ENCODE measurements at places on chromosomes 5 and 9.

DNA sequence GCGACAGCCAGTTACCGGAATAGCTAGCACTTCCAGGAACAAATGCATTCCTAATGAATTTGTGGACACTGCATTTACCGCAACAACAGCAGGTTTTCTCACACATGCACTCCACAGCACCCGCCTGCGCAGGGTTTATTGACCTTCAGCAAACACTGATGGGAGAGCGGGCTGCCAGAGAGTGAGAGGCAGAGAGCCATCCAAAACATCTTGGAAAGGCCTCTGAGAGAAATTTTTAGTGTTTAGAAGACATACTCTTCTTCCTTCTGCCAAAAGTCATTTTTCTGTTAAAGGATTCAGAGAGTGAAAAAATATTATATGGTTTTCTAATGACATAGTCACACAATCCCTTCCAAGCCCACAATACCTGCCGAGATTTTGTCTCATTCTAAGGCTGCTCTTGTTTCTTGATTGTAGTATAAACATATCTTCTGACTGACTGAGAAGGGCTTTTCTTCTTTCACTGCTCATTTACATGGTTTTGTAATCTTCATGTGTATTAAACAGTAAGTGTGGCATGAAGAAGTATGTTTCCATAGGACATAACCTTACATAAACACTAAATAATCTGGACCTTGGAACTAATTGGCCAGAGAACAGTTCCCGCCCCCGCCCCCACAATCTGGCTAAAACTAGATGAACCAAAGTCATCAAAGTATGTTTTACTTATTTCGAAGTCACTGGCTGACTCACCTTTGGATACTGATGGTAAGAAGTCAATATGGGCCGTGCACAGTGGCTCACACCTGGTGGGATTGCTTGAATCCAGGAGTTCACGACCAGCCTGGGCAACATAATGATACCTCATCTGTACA, 432.5 kb upstream of the MEF2C start:
- no peak for DNase-seq

DNA sequence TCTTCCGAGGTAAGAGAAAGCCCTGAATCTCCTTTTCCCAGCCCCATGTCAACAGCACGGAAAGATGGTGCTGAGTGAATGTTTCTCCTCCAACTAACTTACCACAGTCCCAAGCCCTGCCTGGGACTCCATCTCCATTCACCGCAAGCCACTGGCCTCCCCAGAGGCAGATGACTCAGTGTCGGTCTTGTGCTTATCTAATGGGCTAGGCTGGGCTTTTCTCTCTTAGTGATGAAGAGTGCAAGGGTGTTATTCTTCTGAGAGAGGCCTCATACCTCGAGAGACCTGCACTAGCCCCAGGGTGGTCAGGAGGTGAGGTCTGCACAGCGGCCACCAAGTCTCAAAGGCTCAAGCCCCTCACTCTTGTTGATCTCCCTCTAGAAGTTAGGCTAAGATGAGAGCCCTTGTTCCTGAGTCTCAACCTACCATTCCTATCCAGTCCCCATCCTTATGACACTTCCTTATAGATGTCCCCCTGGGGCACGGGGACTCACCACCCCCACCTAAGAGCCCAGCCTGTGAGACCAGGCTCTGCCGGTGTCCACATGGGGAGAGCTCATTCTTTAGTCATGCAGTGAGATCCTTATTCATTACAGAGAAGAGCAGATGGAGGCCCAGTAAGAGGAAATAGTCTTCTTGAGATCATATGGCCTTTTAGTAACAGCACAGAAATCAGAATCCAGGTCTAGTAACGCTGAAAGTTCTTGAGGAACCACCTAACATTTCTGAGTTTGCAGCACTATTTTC, 127.0 kb downstream of the SAXO1 start:
- DNase-seq, result no peak

GRCh38 chr9:99433095-99433494, 211.0 kb downstream of the SEC61B start:
- no peak for DNase-seq

DNA sequence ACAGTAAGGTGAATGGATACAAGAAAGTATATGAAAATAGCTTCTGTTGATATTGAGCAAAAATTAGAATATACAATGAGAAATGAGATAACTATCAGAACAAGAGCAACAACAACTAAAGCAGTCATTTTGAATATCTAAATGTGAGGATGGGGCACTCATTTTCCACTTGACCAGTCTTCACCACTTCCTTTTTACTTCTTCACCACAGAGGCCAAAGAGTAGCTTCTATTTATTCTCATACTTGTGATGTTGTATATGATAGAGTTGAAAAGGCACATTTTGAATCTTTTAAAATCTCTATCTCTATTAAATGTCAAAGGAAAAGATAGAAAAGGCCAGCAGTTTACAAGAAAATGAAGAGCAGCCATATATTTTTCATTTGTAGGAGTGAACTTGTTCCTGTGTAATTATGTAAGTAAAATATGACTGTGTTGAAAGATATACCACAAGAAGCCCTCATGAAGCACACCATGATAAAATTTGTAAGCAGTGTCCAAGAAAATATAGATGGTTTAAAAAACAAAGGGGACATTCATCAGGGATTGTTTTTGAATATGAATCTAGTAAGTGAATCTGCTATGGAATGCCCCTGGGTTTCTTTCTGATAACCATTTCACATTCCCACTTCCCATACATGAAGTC, 39.2 kb downstream of the ADAMTS19 start:
- no peak for DNase-seq

GRCh38 chr5:88657136-88657535, 225.8 kb downstream of the MEF2C start:
- no peak for DNase-seq

DNA sequence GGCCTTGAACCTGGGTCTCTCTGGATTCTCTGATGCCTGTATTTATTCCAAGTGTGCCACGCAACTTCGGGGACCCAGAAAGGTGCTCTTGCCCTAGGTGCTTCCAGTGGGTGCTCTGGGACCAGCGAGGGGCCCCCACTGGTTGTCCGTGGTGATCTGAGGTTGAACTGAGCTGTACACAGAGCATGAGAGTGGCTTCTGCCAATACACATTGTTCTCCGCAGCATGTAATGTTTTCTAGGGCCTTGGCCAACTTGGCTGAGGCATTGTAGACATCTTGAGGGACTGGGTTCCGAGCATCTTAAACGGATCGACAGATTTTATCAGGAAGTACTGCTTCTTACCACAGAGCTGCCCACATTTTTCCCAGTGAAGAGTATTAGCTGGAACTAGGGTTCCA, 117.9 kb downstream of the MTX3 start:
- no peak for DNase-seq

DNA sequence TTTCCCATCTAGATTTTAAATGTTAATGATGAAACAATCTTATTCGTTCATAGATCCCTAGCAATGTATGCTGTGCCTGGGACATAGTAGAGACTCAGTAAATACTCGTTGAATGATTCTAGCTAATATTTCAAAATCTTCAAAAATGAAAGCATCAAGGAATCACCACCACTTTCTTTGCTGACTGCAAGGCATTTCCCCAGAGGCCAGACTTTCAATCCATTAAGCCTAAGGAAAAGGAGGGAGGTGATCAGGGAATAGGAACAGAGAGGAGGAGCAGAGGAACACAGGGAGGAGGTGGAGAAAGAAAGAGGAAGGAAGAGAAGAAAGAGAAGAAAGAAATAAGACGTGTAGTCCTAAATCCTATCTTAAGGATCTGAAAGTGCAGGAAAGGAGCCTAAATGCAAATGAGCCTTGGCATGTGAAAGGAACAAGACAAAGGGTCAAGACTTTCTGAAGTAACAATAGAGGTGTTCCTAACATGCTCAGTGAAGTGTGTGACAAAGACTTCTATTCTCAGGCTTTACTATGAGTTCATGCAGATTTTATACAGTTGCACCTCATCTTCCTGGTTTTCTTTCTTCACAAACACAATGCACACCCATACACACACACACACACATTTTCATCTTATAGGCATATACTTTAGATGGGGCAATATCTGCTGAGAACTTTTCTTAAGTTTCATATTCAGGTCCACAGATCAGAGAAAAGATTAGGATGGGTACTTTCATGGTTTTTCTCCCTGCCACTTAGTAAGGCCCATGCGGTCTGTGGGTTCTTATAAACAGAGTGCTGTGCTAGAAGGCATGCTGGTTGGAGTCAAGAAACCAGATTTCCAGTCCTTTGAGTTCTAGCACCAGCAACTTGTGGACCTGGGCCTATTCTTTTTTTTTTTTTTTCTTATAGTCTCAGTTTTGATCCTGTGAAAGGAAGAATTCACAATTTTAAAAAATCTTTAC, 512.2 kb upstream of the TNC start:
- no peak for DNase-seq

DNA sequence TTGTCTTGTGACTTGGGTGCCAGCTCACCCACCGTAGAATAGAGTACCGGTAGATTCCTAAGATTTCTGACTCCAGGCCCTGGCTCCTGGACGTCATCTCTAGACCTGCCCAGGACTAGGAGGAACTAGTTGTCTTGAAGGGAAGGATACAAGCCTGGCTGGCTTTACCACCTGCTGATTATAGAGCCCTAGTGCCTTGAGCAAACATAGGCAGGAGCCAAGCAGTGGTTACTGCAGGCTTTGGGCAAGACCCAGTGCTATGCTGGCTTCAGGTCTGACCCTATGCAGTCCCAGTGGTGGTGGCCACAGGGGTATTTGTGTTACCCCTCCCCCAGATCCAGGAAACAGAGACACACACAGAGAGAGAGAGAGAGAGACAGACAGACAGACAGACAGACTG, 606.2 kb downstream of the PDE4D start:
- no peak for DNase-seq

- no peak for DNase-seq
These were observed 5.1 kb upstream of the TUT7 start for GRCh38 chr9:86359151-86359879.

- DNase-seq, result no peak
These were observed 11.4 kb downstream of the SHB start for GRCh38 chr9:38057416-38058195.

DNA sequence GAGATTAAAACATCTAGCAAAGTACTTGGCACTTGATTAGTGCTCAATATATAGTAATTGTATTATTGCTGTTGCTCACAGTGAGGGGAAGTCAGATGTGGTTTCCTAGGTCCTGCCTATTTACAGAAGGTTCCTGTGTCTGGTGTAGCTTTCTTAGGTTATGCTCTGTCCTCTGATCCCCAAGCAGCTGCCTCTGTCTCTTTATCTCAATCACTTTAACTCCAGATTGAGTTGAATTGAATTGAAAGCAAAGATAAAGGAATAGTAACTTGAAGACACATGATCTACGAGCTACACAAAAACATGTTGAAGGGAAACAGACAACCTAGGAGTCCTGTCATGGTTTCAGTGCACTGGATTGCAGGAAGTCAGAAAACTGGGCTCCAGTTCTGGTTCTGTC, 113.9 kb upstream of the ADAMTSL1 start:
- DNase-seq, result no peak

DNA sequence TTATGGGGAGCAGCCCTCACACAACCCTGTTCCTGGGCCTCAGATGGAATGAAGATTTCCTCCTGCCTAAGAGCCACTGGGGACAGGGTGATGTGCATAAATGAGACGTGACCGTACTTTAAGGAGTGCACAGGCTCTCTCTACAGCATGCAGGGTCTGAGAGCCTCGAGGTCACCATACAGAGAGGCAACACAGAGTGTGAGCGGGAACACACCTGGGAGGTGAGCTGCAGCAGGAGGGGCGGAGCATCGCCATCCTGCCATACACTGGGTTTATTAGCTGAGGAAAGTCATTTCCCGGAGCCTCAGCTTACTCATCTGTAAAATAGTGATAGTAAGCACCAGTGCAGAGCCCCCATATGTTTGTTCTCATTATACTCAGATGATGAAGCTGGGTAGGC, 182.5 kb upstream of the RAD23B start:
- no peak for DNase-seq
